GM23248 (cell line): ENCODE measurements at places on chromosomes 11 and 22.
A peak's percentile ranks its signal among the peaks of the same experiment; 100 is the strongest.

GRCh38 chr11:93783765-93784144 lies 327 bp upstream of the MED17 start:
- no peak for DNase-seq

DNA sequence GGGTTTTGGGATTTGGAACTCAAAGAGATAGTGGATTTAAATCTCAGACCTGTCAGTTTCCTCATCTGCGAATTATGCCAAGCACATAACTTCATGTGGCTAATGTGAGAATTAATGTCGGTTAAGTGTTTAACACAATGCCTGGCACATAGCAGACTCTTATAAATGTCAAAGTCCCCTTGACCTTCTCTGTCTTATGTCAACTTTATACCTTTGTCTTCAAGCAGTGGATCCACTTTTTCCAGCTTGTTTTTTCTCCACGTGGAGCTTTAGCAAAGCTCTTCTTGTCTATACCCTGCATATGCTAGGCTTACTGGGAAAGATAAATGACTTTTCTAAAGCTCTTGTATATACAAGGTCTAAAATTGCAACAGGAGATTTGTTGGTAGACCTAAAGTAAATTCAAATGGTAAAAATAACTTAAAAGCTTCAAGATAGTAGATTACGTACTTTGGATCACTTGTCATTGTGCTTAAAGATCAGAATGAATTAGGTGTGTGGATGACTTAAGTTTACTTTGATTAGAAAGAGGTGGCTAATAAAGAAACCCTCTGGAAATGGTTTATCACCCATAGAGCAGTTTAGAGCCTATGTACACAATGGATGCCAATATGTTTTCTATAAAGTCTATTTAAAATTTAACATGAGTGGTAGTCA lies 318.3 kb upstream of the SORL1-AS1 start:
- no peak for DNase-seq

GRCh38 chr11:15195454-15196200 lies 80.9 kb downstream of the INSC start:
- peak; percentile 25 for DNase-seq

- no peak for DNase-seq
Measured at GRCh38 chr11:119117004-119117706, 4.2 kb upstream of the HINFP start.

DNA sequence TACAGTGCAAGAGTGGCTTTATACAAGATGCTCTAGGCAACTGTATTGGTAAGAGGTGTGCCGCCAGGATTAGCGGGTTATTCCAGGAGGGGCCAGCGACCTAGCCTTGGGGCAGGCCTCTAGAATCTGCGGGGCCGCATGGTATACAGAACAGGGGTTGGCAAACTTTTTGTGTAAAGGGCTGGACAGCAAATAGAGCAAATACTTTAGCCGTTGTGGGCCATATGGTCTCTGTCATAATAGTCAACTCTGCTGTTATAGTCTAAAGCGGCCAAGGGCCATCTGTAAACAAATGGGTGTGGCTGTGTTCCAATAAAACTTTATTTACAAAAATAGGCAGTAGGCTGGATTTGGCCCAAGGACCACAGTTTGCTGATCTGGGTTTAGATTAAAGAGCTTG lies 32.6 kb downstream of the FBLN1 start:
- no peak for DNase-seq

- peak; percentile 56 for DNase-seq
Measured at GRCh38 chr11:46693597-46694012, 6.8 kb downstream of the ARHGAP1 start.

DNA sequence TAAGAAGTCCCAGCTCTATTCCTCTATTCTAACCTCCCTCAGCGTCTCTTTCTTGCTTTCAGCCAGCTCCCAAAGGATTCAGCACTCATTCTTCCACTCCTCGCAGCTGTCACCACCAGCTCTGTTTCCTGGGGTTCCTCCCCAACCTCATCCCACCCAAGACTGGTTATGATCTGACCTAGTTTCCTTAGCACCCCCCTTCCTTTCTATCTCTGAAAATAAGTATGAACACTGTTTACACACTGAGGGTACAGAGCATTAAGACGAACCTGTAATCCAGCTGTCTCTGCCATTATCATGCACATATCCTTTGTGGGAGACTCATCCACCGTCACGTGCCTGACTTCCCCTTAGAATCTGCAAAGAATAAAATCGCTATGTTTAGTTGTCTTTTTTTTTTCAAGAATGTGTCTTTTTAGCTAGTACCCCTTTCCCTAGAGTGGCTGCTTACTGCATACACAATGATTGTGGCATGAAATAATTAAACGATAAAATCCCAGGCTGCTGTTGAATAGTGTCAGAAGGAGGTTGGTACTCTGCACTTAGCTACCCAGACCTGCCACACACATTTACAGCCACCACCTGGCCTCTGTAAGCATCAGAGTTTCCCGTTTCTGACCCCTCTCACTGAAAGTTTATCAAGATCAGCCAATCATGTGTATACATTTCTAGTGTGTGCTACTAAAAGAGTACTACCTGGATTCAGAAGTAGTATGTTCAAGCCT lies 26.9 kb upstream of the CSTF3 start:
- no peak for DNase-seq

- peak; percentile 21 for DNase-seq
Measured at GRCh38 chr11:17508306-17508705, 31.7 kb upstream of the ABCC8 start.

- DNase-seq: no peak
Measured at GRCh38 chr11:70353329-70353728, 45.0 kb upstream of the CTTN start.

- DNase-seq: no peak
Measured at GRCh38 chr22:39250838-39251237, 6.1 kb upstream of the PDGFB start.

- DNase-seq: no peak
Measured at GRCh38 chr11:110338684-110339083, 42.3 kb upstream of the RDX start.

GRCh38 chr11:116600930-116601329 lies 171.9 kb downstream of the BUD13 start:
- DNase-seq: no peak

GRCh38 chr11:19162951-19163505 lies 38.8 kb downstream of the CSRP3 start:
- DNase-seq: no peak

DNA sequence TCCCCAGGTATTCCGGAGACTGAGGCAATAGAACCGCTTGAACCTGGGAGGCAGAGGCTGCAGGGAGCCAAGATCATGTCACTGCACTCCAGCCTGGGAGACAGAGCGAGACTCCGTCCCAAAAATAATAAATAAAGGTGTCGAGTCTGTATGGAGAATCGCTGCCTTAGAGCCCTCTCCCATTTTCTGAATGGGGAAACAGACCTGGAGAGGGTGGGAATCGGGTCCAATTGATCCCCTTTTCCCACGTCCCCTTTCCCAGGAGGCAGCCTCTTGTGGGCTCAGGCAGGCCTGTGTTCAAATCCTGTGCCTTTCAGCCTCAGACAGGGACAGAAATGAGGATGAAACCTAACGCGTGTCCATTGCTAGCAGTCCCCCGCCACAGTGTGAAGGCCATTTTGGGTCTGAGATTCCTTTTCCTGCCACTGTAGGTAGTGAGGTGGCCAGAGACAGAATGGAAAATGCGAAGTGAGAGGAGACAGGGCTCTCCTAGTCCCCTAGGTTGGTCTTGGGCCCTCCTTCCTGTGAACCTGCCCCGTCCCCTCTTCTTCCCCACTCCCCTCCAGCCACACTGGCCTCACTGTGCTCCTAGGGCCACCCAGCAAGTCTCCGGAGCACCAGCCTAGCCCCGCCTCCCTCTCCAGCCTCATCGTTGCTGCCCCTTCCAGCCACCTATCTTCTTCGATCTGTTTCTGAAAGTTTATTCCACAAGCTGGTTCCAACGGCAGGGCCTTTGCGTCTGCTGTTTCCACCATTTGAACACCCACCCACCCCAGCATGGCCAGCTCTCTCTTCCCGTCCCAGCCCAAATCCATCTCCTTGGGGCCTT lies 2.7 kb upstream of the POLDIP3 start:
- DNase-seq: no peak

GRCh38 chr11:86695373-86695772 lies 23.0 kb upstream of the ME3 start:
- DNase-seq: no peak

DNA sequence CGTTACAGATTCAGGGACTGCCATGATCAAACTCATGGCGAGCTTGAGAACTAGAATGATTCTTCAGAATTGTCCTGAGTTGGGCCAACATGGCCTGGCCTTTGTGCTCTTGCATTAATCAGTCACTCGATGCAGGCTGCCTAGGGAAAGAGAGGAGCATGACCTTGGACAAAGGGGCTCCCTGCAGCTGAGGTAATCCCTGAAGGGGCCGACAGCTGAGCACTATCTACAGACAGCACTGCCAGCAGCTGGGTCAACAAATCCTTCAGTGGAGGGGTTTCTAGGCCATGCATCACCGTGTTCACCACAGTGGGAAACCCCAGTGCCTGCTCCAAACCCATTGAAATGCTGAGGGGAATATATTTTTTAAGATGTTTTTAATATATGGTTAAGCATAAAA lies 159.5 kb upstream of the POU2AF2 start:
- no peak for DNase-seq

- no peak for DNase-seq
Measured at GRCh38 chr11:71163371-71163770, 89.0 kb downstream of the SHANK2 start.
